ENCODE measurements at places on chromosomes 5 and 9. TPM values are rescaled to one million over a fixed set of nuclear protein-coding genes. Genes with fewer than 3 reads are reported as not detected.

Gene LCN1
- not detected for total RNA-seq

Gene ADRB2
- total RNA-seq: 1.7 TPM

Gene CA9
- 0.85 TPM for total RNA-seq

Gene INSL4
- not detected for total RNA-seq

Gene RASEF
- not detected for total RNA-seq

Gene SGCD
- not detected for total RNA-seq

Gene OLFML2A
- total RNA-seq: not detected

Gene LSM11
- 7.2 TPM for total RNA-seq

Gene FSTL4
- not detected for total RNA-seq

Gene SLC34A3
- not detected for total RNA-seq

Gene RLN2
- total RNA-seq: 2.1 TPM

Gene ZNF483
- 5.2 TPM for total RNA-seq

Gene CFAP90
- not detected for total RNA-seq

Gene SUSD3
- 40.1 TPM for total RNA-seq

Gene RASGEF1C
- not detected for total RNA-seq

Gene GPR21
- 0.37 TPM for total RNA-seq

Gene ANKRD18A
- 1.5 TPM for total RNA-seq

Gene LHX6
- total RNA-seq: not detected

Gene STING1
- 103 TPM for total RNA-seq

Gene MARCOL
- total RNA-seq: not detected

Gene KCNV2
- total RNA-seq: not detected

Gene C9orf50
- not detected for total RNA-seq

Gene ADAMTS6
- total RNA-seq: 2.8 TPM

Gene NUTM2F
- not detected for total RNA-seq

Gene MGAT4B
- total RNA-seq: 100 TPM

Gene RXRA
- 1.5 TPM for total RNA-seq

Gene SOX30
- total RNA-seq: 0.09 TPM

Gene SLC6A7
- total RNA-seq: not detected

Gene NR4A3
- total RNA-seq: 20.4 TPM

Gene ANKHD1
- 111 TPM for total RNA-seq

Gene CXXC5
- total RNA-seq: 1.8 TPM

Gene SNAPC3
- 27.4 TPM for total RNA-seq

Gene SEMA6A
- total RNA-seq: 0.40 TPM

Gene CRB2
- total RNA-seq: not detected

Gene ACOT12
- total RNA-seq: not detected

Gene TEX48
- total RNA-seq: 1.6 TPM

Gene TLX3
- total RNA-seq: not detected

Gene TPD52L3
- not detected for total RNA-seq

Gene DYNC2I2
- 67.8 TPM for total RNA-seq

Gene LRRC14B
- not detected for total RNA-seq

Gene MSMP
- not detected for total RNA-seq

Gene C5orf52
- not detected for total RNA-seq

Gene ODF2
- 71.8 TPM for total RNA-seq

Gene SLC25A48
- total RNA-seq: not detected

Gene MARVELD2
- total RNA-seq: 0.18 TPM

Gene ANKH
- total RNA-seq: 31.3 TPM

Gene KIF4B
- not detected for total RNA-seq

Gene TIMD4
- total RNA-seq: 4.6 TPM

Gene SPATA31A7
- total RNA-seq: not detected

Measured in activated CD8-positive, alpha-beta memory T cell treated with anti-CD3 and anti-CD28 coated beads, Interleukin-2, amount 10 ng/mL, durations not matched to agents 7 days and 5 days (primary cell).